Foreskin fibroblast (primary cell): ENCODE measurements at places on chromosomes 4 and X.

DNA sequence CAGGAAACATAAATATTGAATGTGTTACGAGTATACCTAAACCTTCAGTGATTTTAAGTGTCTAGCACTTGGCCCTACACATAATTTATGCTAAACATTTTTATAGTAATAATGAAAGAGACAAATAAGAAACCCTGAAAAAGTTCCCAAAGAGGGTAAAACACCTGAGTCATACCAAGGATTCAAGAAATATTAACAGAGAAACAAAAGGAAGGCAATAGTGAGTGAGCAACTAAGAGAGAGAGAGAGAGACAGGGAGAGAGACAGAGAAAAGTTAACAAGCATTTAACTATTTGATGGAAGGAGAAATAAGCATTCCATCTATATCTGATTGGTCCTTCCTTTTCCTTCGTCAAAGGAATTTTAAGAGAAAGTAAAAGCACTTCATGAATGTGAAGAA lies 743.6 kb upstream of the POU3F4 start:
- DNase-seq = no peak

DNA sequence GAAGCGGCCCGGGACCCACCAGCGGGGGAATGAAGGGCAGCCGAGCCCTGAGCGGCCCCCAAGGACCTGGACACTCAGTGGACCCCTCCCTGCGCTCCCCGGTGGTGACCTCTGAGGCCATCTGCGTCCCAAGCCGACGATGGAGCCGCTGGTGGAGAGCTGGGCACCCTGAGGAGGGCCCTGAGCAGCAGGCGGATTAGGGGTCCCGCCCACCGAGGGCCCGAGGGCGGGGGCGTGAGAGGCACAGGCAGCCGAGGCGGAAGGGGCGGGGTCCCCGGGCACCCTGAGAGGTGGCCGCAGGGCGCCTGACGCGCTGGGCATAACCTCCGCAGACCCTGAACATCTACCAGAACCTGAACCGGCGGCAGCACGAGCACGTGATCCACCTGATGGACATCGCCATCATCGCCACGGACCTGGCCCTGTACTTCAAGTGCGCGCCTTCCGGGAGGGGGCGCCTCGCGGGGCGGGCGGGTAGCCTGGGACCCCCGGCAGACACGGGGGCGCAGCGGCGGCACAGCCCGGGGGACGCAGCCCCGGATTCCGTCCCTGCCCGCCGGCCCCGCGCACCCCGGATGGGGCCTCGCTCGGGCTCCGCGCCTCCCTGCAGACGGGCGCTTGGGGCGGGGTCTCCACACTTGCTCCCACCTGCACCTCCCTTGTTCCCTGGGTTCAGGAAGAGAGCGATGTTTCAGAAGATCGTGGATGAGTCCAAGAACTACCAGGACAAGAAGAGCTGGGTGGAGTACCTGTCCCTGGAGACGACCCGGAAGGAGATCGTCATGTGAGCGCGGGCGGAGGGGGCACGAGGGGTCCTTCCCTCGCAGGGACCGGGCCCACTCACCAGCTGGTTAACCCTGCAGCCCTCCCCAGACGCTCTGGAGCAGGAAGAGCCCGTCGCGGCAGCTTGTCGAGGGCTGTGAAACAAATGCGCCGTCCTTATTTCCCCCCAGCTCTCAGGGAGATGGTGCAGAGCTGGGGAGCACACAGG lies 10.3 kb downstream of the ATP5ME start:
- no peak for DNase-seq

DNA sequence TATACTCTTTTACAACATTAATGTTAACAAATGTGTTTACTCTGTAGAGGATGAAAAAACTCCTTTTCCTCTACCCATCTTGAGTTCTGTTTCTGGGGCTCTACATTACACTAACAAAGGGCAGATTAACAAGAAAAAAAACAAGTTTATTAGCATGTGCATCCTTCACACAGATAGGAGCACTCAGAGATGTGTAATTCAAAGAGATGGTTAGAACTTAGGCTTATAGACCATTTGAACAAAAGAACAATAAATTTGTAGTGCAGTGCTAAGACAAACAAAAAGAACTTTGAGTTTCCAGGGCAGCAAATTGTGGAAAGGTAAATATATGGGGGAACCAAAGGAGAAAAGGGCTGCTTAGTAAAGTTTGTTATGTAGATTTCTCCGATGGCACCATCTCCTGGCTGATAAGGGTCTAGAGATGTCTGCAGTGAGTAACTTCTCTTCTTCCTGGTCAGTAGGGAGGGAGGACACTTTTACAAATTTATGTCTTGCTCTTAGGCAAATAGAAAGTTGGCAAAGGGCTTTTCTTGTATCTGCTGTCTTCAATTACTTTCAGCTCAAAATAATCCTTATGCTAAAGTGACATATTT lies 1249.9 kb upstream of the TENM3 start:
- DNase-seq = no peak

GRCh38 chrX:126967225-126967624 lies 147.7 kb downstream of the PRR32 start:
- no peak for DNase-seq

DNA sequence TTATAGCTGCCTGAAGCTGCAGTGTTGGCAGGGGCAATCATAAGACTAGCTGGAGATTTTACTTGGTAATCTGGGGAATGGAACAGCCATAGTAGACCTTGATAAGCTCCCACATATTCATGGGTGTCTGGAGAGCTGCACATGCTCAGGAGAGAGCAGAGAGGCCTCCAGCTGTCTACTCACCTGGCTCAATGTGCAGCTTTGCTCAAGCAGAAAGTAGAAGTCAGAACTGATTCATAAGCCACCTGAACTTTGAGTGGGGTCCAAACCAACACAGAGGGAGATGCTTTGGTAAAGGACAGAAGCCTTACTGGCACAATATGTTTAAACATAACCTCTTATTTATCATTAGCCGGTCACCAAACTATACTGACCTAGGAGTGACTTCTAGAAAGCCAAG lies 54.4 kb downstream of the KDM6A start:
- DNase-seq = no peak

DNA sequence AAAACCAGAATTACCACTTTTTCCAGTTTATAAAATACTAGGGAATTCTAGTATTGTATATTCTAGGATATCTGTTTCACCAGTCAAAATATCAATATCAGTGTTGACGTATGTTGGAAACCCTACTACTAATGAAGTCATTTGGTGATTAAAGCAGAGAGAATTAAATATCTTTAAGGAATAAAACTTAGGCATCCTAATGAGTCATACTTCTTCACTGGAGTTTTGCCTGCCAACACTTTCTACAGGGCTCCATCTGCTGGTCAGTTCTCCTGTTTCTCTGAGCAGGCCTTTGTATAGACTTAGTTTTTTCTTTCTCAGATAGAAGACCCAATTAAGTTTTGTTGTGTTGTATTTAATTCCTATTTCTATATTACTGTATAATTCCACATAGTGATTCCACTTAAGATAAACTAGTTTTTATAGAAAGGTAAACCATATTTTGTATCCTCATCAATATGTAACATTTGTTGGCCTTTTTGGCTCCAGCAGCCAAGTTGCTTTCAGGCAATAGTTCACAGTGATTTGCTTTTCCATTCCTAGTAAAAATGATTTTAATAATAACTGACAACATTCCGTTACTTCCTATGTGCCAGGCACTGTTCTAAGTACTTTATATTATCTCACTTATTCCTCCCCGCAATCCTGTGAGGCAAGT lies 3.5 kb downstream of the AP1AR start:
- peak; percentile 93 for DNase-seq

DNA sequence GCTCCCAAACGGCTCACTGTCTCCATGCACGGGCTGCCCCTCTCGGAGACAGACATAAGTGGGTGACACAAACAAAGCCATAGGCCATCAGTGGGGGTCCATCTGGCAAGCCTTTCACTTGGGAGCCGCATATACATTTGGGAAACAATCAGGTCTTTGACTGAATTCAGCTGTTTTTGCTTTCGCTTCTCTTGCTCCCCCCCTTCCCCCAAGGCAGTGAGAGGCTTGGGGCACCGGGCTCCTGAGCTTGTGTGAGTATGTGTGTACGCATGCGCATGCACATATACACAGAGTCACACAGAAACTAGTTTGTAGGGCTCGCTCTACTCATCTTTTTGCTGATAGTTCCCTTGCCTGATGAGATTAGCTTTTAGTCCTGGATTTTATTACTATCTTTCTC lies 284.4 kb downstream of the AFF2 start:
- no peak for DNase-seq

GRCh38 chrX:118373538-118373937 lies 27.6 kb downstream of the WDR44 start:
- DNase-seq = no peak

DNA sequence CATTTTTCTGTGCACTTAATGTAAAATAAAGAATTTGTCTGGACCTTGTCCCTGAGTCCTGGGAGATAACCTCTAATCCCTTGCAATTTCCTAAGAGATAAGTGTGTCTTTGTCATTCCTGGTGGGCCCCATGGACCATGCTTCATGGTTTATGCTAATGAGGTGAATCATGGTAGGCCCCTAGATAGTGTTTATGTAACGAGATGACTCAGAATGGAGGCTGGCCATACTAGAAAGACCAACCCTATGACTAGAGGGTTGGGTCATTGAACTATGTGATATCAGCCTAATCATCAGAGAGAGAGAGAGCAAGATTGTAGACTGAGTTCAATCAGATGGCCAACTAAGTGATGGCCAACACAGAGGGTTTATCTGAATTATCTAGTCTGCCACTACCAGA lies 64.2 kb upstream of the NHSL2 start:
- peak; percentile 18 for DNase-seq

DNA sequence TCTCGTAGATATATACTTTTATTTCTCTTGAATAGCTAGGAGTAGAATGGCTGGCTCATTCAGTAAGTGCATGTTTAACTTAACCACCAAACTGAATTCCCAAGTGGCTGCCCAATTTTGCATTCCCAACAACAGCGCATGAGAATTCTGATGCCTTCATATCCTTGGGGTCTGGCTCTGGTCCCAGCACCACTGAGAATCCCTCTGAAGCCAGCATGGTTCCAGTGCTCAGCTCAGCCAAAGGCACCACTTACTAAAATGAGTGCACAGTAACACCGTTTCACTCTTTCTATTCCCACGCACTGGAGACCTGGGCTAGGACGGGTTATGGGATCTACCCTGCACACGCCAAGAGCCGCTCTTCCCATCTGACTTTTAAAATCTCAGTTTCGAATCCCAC lies 60.4 kb downstream of the CASP3 start:
- DNase-seq = no peak

DNA sequence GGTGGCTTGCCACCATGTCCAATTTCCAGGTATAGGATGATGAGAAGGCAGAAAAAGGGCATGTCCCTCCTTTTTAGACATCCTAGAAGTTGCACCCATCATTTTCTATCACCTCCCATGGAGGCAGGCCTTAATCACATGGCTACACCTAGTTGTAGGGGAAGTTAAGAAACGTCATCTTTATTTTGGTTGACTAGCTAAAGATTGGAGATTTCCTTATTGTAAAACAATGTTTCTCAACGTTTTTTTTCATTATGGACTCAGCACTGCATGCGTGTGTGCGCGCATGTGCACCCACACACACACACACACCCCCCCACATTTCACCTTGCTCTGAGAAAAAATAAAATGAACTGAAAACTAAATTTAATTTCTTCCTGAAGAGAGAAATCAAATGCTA lies 2.0 kb upstream of the CXCL9 start:
- no peak for DNase-seq

DNA sequence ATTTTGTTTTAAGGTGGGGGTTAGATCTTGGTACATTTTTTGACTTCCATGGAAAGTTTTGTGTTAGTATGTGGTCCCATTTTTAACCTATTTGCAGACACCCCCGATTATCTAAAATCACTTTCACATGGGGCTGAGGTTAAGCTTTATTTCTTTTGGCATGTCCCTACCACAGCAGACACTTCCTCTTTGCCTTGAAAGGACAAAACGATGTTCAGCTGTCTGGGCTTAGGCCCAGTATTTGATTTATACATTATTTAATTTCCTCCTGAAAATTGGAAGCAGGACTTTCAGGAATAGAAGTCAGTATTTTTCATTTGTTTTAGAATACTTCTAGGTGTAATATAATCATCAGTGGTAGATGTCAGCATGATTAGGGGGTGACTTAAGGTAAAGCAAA lies 112.4 kb upstream of the SPRY1 start:
- peak; percentile 8 for DNase-seq

GRCh38 chrX:28133763-28134162 lies 152.5 kb upstream of the DCAF8L1 start:
- no peak for DNase-seq

DNA sequence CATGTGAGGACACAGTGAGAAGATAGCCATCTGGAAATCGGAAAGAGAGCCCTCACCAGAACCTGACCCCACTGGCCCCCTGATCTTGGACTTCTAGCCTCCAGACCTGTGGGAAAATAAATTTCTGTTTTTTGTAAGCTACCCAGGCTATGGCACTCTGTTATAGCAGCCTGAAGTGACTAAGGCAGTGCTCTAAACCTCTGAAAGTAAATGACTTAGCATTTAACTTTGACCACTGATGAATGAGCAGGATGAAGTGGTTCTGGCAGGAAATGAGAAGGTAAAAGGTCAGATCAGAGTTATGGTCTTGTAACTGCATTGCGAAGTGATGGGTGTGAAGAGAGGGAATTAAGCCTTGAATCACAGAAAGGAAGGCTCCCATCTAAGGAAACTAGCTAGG lies 17.0 kb downstream of the GPAT3 start:
- DNase-seq = peak; percentile 86

- DNase-seq = no peak
Measured at GRCh38 chr4:150315691-150316090, 237.4 kb downstream of the DCLK2 start.

DNA sequence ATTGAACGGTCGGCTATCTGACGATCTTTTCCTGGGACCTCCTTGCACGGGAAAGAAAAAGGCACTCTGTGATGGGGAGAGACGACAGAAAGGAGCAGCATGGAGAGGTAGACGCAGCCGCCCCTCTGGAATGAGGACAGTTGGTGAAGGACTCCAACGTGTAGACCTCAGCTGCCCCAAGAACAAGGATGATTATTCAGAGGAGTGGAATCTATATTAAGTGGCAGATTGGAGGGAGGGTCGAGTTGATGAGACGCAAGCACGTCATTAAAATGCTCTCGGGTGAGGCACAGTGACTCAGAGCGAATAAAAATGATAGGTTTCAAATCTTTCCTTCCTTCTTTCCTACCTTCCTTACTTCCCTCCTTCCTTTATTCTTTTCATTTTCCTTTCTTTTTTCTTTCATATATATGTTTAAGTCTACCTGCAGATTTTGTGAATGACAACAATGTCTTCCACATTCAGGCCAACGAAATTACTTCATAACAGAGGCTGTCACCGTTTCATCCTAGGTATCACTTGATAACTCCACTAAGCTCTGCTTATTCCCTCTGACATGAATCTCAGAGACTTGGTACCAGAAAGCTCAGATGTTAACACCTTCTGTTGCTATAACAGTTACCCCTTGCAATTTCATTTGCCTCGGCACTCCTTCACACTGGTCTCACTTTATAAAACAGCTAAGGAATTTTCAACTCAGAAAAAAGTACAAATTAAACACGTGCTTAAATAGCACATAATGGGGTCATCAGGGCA lies 110.0 kb upstream of the PPARGC1A start:
- DNase-seq = no peak

GRCh38 chr4:146041139-146042004 lies 102.7 kb upstream of the ZNF827 start:
- DNase-seq = no peak
